ENCODE measurements at places on chromosomes 1 and 21. TPM values are rescaled to one million over a fixed set of nuclear protein-coding genes. Genes with fewer than 3 reads are reported as not detected.

GRCh38 chr1:235473806-235474205 is 30.4 kb downstream of the B3GALNT2 start:
- no peak for DNase-seq

- DNase-seq, result no peak
Observed at GRCh38 chr1:165381745-165382505, 25.4 kb upstream of the LMX1A start.

- DNase-seq, result no peak
Observed at GRCh38 chr21:42343556-42343955, 7.2 kb downstream of the TFF2 start.

DNA sequence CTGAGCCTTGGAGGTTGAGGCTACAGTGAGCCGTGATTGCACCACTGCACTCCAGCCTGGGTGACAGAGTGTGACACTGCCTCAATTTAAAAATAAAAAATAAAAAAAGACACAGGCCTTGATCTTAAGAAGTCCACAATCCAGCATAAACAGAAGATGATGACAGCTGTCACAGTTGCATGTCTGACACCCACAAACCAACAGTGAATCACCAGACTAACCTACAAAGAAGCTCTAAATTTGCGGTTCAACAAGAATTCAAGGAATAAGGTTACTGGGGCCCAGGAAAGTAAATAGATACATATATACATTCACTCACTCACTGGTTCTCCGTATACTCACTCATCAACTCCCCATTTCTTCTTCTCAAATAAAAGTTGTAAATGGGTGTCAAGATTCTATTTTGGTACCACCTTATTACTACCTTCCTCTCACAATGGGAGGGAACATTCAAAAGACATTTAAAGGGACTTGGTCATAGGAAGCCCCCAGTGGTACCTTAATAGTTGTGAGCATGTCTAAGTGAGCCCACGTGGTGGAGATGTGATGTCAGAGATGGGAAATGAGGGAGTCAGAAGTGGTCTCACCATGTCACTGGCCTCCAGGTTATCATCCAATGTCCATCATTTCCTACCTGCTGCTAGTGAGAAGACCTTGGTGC is 66.9 kb upstream of the PRDX6 start:
- DNase-seq, result no peak

DNA sequence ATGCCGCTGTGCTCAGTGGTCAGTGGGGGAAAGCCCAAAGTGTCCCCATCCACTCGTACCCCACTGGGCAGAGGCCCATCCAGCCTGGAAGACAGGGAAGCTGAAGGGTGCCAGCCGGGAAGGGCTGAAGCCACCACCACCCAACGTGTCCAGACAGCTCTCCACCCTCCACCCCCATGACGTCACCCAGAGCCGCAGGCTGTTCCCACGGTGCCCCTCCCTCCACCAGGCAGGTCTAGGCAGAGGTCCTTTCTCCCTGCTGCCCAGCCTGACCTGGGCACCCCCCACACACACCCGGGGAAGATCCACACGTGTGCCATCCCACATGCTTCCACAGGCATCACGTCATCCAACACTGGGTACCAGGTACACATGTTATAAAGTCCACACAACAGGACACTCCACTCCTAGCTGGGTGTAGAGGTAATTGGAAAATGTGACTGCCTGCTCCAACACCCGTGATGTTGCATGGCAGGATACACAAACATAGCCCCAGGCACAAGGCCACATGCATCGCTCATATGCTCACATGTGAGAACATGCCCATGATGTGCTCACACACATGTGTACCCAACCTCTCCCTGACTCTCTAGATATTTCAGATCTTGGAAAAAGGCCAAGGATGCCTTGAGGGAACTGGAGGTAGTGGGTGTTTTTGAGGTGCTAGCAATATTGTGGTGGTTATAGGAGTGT is 5.1 kb upstream of the ARHGAP30 start:
- no peak for DNase-seq

DNA sequence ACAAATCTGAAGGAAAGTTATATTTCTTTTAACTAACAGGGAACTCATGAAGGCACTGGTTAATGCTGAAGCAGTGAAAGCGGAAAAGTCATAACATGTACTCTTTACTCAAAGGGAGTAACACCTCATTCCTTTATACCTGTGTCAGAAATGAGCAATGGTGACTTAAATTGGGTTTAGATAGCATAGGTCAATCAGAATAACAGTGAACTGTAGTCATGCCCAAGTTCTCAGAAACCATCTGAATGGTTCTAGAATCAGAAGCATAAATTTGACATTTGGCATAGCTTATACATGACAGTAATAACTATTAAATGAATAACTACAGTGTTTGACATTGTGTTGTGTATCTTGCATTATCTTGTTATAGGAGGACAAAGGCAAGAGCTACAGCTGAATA is 382.0 kb downstream of the NUF2 start:
- no peak for DNase-seq

DNA sequence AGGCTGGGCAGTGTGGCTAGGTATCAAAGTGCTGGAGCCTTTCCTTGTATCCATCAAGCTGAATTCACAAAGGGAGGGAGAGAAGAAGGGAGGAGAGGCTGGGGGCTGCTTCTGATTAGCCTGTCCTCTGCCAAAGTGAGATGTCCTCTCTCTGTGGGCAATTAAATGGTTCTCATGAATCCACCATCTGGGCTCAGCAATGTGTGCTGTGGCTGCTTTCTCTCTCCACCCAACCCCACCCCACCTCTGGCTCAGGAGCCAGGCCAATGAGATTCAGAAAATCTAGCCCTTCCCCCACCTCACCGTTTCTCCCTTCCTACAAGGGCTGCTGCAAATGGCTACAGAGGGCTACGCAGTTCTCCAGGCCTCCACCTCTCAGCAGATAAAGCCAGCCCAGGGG is 154.6 kb downstream of the TENT5C start:
- DNase-seq, result no peak

DNA sequence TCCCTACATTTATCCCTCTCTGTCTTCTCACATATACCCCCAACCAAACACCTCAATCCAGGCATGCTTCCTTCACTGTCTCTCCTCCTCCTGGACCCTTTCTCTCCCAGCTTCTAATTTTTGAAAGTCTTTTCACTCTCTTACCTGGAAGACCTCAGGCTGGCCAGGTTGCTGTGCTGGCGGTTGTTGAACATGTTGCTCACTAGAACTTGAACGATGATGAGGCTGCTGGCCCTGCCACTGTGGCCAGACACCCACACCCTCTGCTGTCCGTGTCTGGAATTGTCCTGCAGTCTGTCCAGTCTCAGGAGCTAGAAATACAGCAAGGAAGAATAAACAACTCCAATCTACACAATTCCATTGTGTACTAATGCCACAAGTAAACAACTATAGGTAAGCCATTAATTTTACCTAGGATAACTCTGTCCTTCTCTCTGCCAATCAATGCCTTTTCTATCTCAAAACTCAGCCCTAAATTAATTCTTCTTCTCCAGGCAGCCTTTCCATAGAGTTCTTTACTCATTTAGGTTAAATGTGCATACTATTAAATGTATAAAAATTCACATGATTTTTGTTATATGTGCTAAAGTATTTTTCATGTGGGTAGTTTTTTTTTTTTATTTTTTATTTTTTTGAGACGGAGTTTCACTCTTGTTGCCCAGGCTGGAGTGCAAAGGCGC is 5.1 kb upstream of the CTSK start:
- DNase-seq, result no peak

DNA sequence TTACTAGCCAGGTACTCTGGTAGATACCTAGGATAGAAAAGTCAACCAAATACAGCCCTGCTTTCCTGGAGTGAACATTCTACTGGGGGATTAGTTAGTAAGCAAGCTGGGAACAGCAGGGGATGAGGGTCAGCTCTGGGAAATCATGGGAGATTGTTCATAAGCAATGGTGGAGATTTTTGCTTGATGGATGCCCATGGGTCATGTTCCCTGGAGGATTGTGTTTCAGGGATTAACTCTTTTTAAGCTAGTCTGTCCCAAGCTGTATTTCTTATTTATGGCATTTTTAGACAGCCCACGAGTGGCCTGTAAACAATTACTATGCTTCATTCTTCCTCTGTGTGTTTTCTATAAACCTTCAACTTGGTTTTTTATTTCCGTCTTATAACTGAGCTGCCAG is 18.9 kb downstream of the CACHD1 start:
- DNase-seq, result no peak

DNA sequence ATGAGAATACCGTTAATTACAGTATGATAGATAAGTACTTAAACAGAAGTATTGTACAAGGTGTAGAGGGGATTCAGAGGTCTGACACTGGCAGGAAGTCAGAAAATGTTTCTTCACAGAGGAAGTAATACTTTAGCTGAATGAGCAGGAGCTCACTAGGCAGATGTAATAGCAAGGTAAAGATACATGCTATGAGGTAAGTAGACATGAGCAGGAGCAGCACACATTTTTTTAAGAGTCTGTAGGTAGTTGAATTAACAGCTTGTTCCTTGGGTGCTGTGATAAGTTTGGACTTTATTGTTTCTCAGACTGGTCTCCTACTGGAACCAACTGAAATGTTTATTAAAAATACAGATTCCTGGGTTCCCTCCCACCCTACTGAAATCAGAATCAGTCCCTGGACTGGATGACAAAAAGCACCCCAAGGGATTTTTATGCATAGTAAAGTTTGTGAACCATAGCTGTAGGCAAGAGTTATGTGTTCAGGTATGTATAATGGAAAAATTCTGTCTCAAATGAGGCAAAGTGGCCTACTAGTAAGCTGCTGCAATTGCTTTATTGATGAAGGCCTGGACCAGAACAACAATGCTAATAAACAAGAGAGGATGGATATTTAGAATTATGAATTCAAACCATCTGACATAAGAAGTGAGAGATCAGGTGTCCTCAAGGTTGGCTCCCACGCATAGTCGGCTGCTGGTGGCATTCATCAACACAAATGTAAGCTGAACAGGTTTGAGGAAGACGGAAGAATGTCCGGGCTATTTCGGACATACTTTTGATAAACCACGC is 902 bp downstream of the AP4B1 start:
- DNase-seq, result no peak

DNA sequence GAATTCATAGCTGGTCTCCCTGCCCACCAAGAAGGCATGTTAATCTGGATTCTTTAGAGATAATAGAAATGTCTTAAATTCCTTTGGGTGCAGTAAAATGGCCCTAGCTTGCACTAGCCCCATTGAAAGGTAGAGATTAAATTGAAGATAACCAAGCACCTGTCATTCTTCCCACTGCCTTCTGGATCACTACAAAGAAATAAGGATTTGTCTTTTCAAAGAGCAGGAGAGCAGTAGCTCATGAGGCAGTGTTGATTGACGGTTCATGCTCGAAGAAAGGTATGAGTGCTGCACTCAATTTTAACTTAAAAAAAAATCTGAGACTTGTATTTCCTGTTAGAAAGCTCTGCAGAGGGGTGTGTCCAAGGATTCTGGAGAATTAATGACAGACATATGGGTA is 74.9 kb upstream of the F3 start:
- DNase-seq, result no peak

DNA sequence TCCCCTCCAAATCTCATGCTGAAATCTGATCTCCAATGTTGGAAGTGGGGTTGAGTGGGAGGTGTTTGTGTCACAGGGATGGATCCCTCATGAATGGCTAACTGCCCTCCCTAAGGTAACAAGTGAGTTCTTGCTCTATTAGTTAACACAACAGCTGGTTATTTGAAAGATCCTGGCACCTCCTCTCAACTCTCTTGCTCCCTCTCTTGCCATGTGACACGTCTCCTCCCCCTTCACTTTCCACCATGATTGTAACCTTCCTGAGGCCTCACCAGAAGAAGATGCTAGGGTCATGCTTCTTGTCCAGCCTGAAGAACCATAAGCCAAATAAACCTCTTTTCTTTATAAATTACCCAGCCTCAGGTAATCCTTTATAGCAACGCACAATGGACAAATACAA is 28.5 kb downstream of the DENND2C start:
- no peak for DNase-seq

- no peak for DNase-seq
Observed at GRCh38 chr21:35411434-35411833, 362.3 kb upstream of the RUNX1 start.

GRCh38 chr1:221979444-221980032 is 237.6 kb upstream of the DUSP10 start:
- no peak for DNase-seq

- DNase-seq, result no peak
Observed at GRCh38 chr1:66262208-66262963, 271.6 kb upstream of the SGIP1 start.

DNA sequence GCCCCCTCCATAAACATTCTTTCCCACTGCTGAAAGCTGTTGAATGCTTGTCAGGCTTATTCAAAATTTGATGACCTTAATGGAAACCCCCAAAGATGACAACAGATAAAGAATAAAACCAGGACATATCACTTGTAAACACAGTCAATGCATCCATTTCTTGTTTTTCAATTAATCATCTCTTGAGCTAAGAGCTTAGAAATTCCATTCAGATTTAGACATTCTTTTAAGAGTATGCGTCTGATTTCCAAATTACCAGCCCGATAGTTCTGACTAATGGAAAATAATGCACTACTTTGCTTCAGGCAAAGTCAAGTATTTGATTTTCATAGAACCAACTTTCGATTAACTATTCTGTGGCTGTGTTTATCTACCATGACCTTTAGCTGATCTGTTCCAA is 100.6 kb upstream of the RUNX1 start:
- no peak for DNase-seq

DNA sequence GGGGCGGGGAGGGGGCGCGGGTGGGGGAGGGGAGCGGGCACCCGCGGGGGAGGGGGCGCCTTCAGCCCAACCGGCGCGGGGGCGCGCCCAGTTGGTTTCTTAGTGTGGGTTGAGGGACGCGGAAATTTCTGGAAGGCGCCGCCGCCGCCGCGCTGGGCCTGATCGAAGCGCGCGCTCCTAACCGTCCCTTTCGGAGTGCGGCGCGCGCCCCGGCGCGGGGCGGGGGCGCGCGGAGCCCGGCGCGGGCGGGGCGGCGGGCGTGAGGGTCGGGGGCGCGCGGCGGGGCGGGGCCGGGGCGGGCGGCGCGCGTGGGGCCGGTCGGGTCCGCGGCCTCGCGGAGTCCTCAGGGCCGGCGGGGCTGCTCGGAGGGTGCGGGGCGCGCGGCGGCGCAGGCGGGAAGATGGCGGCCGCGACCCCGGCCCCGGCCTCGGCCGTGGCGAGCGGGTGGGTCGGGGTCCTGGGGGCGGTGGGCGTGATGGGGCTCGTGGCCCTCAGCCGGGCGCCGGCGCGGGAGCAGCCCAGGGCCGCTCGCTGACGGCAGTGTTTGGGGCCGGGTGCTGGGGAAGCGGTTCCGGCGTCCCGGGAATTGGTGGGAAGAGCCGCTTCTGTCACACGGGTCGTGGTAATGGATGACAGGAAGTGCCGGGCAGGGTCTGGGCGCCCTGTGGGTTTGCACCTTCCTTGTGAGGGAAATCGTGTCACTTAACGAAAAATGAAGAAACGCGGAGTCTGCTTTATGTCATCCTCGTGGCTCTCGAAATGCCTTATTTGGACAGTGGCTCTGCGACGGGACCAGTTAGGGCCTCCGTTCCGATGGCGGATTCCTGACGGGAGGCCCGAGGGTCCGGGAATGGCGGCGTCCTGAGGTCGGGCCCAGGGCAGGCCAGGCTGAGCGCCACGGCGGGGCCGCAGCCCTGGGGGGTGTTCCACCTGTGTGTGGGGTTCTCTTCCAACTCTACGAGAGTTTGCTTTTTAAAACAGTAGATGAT is 764 bp downstream of the PKNOX1 start:
- DNase-seq, result peak; percentile 72

Gene RGS7
- 19.7 TPM for total RNA-seq

Gene IVL
- total RNA-seq, result not detected

Gene VANGL2
- total RNA-seq, result 12.5 TPM

Gene RGS13
- not detected for total RNA-seq

Gene PTGS2
- total RNA-seq, result 1.7 TPM

Gene NID1
- 17.6 TPM for total RNA-seq

Gene WNT3A
- not detected for total RNA-seq

Gene APCS
- total RNA-seq, result not detected

Gene IGSF3
- total RNA-seq, result 115 TPM
